Thoracic aorta (tissue), 2 donors: ENCODE measurements at places on chromosomes 3 and 15. TPM values are rescaled to one million over a fixed set of nuclear protein-coding genes. Genes with fewer than 3 reads are reported as not detected.

GRCh38 chr15:77058468-77058867, 12.4 kb downstream of the TSPAN3 start:
- peaks cover 38% of the 10 kb centered on the region for H3K4me1 ChIP-seq
- H3K36me3 ChIP-seq, result no peaks in the 10 kb centered on the region
- H3K27me3 ChIP-seq, result no peaks in the 10 kb centered on the region
- no peak overlapping the region for H3K4me3 ChIP-seq
- H3K27ac ChIP-seq, result no peak overlapping the region

DNA sequence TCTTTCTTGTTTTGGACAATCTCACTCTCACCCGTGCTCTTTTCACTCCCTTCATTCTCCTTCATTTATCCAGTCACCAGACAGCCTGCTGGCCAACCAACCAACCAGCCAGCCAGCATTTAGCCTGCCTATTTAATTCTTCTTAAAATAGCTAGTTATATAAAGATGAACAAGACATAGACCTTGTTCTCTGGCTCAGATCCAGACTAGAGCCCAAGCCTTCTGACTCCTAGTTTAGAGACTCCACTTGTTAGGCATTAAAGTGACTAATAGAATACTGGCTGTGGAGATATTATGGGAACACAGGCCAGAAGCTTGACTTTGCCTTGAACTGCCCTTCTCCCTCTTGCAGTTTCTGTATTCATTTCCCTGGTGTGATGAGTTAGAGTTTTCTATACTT, 215.3 kb upstream of the THRB start:
- H3K27ac ChIP-seq, result no peak overlapping the region
- H3K36me3 ChIP-seq, result no peaks in the 10 kb centered on the region
- peaks cover 33% of the 10 kb centered on the region for H3K4me1 ChIP-seq
- DNase-seq, result no peak
- H3K27me3 ChIP-seq, result no peaks in the 10 kb centered on the region

DNA sequence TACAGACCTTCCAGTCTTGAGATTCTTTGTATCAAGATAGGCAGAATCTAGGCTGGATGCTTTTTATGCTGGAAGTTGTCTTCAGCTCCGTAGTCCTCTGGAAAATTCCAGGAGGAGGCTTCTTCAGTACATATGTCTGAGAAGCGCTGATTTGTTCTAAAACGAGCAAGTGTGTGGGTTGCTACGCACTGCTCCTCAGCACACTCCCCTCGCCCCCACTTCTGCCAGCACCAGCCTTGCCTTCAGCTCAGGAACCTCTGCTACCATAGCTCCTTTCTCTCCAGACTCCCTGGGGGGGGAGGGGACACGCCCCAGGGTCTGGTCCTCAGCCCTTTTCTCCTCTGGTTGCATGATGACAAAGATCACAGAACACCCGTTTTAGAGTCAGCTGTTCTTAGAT, 75.5 kb upstream of the TRA2B start:
- no peak overlapping the region for H3K27ac ChIP-seq
- DNase-seq, result no peak
- H3K4me1 ChIP-seq, result no peaks in the 10 kb centered on the region

- H3K27ac ChIP-seq, result no peak overlapping the region
- no peaks in the 10 kb centered on the region for H3K36me3 ChIP-seq
- no peak overlapping the region for H3K4me3 ChIP-seq
- no peak for DNase-seq
- H3K27me3 ChIP-seq, result no peaks in the 10 kb centered on the region
These were observed 160.6 kb upstream of the POU1F1 start for GRCh38 chr3:87436781-87437543.

GRCh38 chr15:42576040-42576594, 711 bp downstream of the STARD9 start:
- H3K36me3 ChIP-seq, result no peaks in the 10 kb centered on the region
- H3K4me1 ChIP-seq, result peaks cover 54% of the 10 kb centered on the region
- peak overlapping the region; percentile 66 for H3K27ac ChIP-seq
- peak overlapping the region; percentile 91 for H3K4me3 ChIP-seq

DNA sequence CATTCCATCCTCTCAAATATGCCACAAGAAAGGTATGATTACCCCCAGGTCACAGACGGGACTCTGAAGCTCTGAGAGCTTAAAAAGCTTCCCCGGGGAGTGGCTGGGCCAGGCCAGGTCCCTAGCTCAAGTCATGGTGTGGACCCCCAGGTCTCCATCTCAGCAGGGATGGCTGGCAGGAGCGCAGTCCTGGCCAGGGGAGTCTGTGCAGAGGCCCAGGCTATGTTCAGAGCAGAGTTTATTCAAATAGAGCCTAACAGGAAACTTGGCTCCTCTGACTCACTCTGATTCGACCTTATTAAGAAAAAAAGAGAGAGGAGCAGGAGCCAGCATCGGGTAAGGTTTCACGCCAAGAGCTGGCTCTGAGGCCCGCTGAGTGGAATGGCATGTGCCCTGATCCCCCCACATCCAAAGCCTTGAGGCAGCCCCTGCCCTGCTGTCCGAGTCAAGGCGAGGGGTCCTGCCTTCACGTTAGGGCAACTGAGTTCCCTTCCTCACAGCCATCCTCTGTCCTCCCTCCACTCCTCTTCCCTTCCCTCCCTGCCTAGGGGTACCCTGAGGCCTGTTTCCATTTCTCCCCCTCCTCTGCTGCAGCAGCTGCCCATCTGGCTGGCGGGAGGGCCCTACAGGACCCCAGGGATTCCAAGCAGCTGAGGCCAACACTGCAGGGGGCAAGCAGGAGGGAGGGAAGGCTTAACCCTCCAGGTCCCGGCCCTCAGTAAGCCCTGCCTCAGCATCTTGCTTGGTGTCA, 1.9 kb upstream of the LOXL1 start:
- no peak for DNase-seq
- H3K27me3 ChIP-seq, result no peaks in the 10 kb centered on the region
- peak overlapping the region; percentile 85 for H3K4me3 ChIP-seq

Gene ABI3BP
- 185 TPM for total RNA-seq

Gene SERINC4
- not detected for total RNA-seq

Gene CLDN16
- total RNA-seq, result not detected
